Activated T-cell treated with anti-CD3 and anti-CD28 coated beads for 48 hours (primary cell): ENCODE measurements at places on chromosomes 16 and 17.

- no peak for DNase-seq
Measured at GRCh38 chr16:11291091-11291703, 10.1 kb upstream of the PRM1 start.

DNA sequence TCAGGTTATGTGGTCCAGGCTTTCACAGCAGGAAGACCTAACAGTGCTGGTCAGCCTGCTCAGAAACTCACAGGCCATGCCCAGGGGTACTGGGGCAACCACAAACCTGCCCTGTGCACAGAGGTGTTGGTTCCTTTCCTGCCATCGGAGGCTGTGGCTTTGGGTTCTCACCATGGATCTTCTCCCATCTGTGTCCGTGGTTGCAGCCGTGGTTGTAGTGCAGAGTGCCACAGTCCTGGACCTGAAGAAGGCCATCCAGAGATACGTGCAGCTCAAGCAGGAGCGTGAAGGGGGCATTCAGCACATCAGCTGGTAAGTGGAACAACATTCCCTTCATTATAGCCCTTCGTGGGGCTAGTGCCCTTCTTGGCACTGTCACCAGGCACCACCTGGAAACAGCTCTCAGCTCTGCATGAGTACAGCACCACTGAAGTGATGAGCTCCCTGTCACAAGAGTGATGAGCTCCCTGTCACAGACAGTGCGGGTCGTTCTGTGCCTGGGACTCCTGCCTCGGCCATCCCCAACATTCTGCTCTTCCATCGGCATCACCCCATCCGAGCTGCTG lies 2.0 kb downstream of the SNRNP25 start:
- DNase-seq = no peak

GRCh38 chr17:55456307-55457240 lies 34.9 kb upstream of the MMD start:
- no peak for DNase-seq

GRCh38 chr16:84514295-84514873 lies 9.9 kb upstream of the MEAK7 start:
- DNase-seq = no peak

DNA sequence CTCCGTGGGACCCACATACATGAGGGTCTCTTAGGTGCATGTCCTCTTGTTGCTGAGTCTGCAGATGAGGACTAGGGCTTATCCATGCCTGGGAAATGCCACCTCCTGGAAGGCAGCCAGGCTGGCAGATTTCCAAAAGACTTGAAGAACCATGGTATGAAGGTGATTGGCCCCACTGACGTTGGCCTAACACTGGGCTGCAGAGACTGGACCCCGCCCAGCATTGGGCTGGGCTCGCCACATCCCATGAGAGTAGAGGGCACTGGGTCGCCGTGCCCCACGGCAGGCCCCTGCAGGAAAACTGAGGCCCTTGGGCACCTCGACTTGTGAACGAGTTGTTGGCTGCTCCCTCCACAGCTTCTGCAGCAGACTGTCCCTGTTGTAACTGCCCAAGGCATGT lies 38.2 kb upstream of the IL21R start:
- no peak for DNase-seq

- DNase-seq = no peak
Measured at GRCh38 chr16:24990803-24991202, 24.4 kb downstream of the ARHGAP17 start.

GRCh38 chr16:70661918-70662641 lies 15.7 kb downstream of the IL34 start:
- no peak for DNase-seq

DNA sequence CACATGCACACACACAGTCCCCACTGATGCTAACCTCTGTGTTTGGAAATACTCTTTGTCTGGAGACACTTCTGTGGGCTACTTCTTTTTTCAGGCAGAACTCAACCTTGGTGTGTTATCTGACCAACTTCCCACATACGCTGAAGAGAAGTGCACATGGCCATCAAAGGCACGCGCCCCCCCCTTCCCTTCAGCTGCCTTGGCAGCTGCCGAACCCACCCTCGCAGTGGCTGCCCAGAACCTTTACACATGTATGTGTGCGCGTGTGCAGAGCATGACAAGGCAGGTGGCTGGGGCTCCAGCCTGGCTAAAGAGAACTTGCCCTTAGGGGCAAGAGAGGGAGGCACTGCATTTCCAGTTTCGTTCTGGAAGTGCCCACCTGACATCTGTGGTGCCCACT lies 3.9 kb downstream of the RAPGEFL1 start:
- DNase-seq = no peak
